ENCODE measurements at places on chromosomes 4 and X.

- no peak for DNase-seq
These were observed 191.3 kb downstream of the SMIM20 start for GRCh38 chr4:26105337-26105736.

DNA sequence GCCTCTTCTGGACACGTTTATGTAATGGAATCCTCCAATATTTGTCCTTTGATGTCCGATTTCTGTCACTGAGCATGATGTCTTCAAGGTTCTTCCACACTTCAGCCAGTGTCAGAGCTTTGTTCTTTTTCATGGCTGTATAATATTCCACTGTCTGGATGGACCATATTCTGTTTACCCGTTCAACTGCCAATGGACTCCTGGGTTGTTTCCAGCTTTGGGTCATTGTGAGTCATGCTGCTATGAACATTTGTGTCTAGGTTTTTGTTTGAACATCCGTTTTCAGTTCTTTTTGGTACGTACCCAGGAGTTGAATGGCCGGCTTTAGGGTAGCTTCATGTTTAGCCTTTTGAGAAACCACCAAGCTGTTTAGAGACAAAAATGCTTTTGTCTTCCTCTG lies 93.2 kb downstream of the SHOX start:
- no peak for DNase-seq

DNA sequence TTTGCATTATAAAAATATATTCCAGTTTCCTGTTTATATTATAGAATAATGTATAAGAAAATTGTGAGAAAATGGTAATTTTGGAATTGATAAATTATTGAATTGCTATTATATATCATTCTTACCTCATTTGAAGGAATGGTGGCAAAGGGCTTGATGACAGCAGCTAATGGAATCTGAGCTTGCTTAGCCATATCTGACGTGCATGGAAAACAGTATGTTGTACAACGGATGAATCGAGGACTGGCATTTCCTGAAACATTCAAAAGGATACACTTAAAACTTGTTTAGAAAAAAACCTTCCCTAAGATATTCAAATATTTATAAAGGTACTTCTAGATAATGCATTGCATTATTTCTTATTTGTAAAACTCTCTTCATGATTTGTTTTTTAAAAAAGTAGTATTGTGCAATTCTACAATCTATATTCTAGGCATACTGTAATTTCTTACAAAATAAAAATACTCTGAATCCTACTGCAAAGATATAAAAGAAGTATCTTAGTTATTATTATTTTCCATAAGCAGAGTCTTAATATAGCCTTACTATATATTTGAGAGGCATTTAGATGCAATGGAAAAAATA lies 38.3 kb downstream of the SEC24D start:
- no peak for DNase-seq

DNA sequence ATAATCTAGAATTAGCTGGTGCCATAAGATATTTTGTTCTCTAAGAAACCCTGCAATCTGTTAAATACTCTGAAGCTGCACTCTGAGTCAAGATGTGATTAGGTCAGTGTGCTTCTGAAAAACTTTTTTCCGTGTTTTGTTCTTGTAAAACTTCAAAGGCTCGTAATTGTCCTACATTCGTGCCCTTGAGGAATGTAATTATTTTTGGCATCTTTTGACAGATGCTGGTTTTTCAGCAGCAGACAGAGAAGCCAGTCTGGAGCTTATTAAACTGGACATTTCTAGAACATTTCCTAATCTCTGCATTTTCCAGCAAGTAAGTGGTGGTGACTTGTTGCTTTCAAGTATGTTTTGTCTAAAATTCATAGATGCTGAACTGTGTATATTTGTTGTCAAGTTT lies 36.8 kb upstream of the TADA2B start:
- no peak for DNase-seq

- no peak for DNase-seq
These were observed 102.3 kb downstream of the ENPP6 start for GRCh38 chr4:184115399-184115798.

GRCh38 chrX:110992611-110993010 lies 103.4 kb upstream of the PAK3 start:
- DNase-seq, result no peak

All from hippocampal formation (tissue), 2 donors.